ENCODE measurements at places on chromosomes 16 and 17. TPM values are rescaled to one million over a fixed set of nuclear protein-coding genes. Genes with fewer than 3 reads are reported as not detected.

DNA sequence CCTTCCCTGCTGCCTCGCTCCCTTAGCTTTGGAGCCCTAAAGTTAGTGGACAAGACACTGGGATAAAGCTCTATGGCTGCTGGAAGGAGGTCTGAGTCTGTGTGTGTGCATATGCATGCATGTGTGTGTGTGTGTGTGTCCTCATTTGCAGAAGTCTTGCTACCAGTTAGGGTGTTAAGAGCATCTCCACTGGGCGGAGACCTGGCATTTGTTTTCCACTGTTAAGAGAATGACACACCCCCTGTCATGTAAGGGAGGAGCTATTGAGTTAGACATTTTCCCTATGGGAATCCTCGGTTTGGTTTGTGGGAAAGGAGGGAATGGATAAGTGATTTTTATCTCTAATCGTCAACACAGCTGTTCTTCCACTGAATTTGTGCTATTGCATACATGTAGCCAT lies 24.8 kb upstream of the ARHGAP23 start:
- DNase-seq, result no peak

DNA sequence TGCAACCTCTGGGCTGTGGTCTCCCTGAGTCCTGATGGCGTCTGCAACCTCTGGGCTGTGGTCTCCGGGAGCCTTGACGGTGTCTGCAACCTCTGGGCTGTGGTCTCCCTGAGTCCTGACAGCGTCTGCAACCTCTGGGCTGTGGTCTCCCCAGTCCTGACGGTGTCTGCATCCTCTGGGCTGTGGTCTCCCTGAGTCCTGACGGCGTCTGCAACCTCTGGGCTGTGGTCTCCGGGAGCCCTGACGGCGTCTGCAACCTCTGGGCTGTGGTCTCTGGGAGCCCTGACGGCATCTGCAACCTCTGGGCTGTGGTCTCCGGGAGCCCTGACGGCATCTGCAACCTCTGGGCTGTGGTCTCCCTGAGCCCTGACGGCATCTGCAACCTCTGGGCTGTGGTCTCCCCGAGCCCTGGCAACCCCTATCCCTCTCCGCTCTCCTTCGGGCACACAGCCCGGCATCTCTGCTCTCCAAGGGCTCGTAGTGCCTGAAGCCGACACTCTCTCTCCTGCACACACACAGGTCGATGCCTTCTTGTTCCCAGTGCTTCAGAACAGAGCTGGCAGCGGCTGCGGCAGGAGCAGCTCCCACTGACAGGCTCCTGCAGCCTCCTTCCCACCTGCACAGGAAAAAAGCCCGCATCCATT lies 45.6 kb downstream of the METRNL start:
- no peak for DNase-seq

Gene TEX19
- 0.23 TPM for total RNA-seq

DNA sequence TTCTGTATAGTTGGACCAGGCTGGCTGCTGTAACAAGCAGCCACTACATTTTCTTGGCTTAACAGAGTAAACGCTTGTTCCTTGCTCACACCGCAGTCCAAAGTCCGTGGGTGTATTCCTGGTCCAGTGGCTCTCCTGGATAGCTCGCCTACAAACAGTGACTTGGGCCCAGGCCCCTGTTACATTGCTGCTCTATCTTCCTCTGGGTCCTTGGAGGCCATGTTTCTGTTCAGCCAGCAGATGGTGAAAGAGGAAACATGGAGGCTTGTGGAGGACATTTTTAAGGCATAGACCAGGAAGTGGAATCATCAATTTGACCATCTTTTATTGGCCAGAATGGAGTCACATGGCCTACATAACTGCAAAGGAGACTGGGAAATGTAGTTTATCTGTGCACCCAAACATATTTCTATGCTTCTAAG lies 55.1 kb downstream of the ATP2C2 start:
- DNase-seq, result no peak

DNA sequence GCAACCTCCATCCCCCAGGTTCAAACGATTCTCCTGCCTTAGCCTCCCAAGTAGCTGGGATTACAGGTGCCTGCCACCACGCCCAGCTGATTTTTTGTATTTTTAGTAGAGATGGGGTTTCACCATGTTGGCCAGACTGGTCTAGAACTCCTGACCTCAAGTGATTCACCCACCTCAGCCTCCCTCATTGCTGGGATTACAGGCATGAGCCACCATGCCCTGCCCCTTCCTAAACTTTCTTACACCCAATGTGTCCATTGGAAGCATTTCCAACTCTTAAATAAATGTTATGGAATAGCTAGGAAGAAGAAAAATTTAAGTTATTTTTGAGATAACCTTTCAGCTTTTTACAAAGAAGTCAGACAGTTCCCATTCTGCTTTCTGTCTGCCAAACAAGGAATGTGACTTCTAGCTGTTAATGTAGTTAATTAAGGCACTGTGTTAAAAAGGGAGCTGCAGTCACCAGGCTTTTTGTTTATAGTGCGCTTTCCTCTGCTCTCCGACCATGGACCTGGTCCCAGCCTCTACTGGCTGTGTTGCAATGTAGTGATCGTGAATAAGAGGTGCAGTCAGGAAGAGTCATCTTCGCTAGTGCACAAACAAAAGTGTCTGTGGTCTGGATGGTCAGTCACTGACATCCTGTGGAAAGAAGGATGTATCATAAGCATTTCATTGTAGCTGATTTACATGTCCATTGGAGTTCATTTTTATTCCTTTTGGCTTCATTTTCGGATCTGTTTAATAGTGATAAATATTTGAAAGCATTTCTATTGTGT lies 39.7 kb downstream of the USP10 start:
- no peak for DNase-seq

Gene KRTAP3-1
- total RNA-seq, result not detected

Gene DNAH9
- 18.6 TPM for total RNA-seq

Gene GPR139
- not detected for total RNA-seq

- DNase-seq, result no peak
These were observed 2.8 kb downstream of the PIP4K2B start for GRCh38 chr17:38796451-38797157.

Gene KIF18B
- total RNA-seq, result 93.1 TPM

- DNase-seq, result no peak
These were observed 206.3 kb upstream of the FOXF1 start for GRCh38 chr16:86303787-86304678.

Gene TMEM106A
- 5.8 TPM for total RNA-seq

GRCh38 chr17:34895383-34895782 lies 65.9 kb downstream of the CCT6B start:
- no peak for DNase-seq

GRCh38 chr17:59621771-59622170 lies 2.1 kb downstream of the CLTC start:
- DNase-seq, result no peak

Gene KRTAP2-3
- total RNA-seq, result not detected

GRCh38 chr17:3482852-3483251 lies 7.1 kb downstream of the ASPA start:
- no peak for DNase-seq

- DNase-seq, result no peak
These were observed 17.7 kb downstream of the YPEL2 start for GRCh38 chr17:59349178-59349577.

Gene HAS3
- total RNA-seq, result 4.2 TPM

GRCh38 chr17:12596961-12597360 lies 68.7 kb upstream of the MYOCD start:
- no peak for DNase-seq

Gene FOXF1
- total RNA-seq, result not detected

DNA sequence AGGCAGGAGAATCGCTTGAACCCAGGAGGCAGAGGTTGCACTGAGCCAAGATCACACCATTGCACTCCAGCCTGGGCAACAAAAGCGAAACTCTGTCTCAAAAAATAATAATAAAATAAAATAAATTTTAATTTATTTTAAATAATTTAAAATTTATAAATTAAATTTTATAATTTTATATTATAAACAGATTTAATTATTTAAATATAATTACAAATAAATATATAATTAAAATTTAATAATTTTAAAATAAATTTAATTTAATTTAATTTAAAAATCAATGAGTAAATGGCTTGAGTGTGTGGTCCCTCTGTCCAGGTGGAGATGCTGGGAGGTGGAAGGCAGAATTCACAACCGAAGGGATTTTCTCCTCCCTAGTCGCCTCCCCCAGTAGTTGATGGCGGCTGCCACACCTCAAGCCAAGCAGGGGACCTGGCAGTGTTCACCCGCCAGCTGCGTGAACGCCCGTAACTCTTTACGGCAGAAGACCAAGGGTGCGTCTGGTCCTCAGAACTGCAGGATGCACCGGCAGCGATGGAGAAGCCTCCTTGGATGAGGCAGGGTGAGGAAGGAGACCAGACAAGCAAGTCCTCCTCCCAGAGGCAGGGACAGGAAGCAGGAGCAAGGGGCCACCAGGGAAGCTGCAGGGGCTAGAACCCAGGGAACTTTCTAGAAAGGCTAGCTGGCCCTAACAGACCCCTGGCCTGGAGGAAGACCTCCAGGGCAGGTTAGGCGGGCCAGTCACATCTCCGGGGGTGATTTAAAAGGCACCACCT lies 22.9 kb upstream of the KRT17 start:
- peak; percentile 18 for DNase-seq

Gene EIF4A3
- 141 TPM for total RNA-seq

GRCh38 chr17:1803280-1803679 lies 26.4 kb downstream of the SMYD4 start:
- DNase-seq, result no peak

Gene FOXO3B
- 25.8 TPM for total RNA-seq

DNA sequence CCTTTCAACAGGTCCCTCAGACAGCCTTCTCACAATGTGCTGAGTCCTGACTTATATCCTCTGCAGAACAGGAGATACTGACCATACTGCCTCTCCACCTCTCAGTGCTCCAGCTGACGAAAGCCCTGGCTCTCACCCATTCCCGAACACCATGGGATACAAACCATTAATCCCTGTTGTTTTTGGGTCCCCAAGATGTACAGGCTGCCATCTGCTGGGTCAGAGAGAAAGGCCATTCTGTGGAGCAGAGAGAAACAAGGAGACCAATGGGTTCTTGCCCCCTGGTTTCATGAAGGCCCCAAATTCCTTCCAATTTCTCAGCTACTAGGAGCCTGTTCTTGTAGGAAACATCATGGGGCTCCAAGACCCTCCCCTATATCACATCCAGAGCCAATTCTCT lies 3.0 kb downstream of the ERN2 start:
- DNase-seq, result no peak

Gene WNK4
- 0.73 TPM for total RNA-seq

DNA sequence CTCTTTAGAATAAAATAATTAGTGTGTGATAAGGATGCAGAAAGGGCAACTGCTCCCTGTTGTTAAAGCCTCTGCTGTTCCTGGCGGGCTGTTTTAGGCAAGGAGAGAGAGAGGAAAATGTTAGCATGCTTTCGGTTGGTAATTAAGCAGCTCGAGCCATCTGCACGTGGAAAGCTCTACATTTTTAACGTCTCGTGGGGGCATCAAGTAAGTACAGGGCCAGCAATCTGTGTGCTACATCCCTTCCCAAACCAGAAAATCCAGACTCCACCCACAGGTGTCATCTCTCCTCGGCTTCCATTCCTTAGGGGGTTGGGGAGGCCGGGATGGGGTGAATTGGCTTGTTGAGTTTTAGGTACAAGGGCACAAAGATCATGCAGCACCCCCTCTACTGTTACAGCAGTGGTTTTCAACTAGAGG lies 62.4 kb upstream of the MARCHF10 start:
- DNase-seq, result no peak

GRCh38 chr17:16989230-16989952 lies 17.5 kb upstream of the TNFRSF13B start:
- no peak for DNase-seq

GRCh38 chr16:22962905-22963304 lies 148.9 kb downstream of the HS3ST2 start:
- DNase-seq, result no peak

DNA sequence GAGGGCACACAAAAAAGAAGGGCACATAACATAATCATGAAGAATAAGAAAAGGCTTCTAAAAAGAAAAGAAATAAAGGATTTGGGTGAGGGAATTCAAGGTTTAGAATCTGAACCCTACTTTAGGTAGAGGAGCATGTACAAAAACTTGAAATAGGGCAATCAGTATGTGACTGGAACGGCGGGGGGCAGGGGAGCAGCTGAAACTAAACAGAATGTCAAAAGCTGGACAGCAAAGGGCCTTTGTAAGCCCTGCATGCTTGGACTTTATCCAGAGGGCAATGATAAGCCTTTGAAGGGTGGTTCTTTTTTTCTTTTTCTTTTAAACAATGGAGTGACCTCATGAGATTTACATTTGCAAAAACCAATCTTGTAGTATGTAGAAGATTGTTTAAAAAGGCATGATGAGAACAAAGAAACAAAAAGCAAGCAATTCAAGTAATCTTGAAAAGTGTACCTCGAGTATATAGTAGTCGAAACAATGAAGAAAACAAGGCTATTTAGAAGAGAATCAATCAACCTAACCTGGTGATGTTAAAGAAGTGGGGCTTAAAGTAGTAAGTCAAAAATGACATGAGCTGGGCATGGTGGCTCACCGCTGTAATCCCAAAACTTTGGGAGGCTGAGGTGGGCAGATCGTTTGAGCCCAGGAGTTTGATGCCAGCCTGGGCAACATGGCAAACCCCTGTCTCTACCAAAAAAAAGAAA lies 46.7 kb upstream of the ANKFY1 start:
- DNase-seq, result no peak

Gene PRAC1
- total RNA-seq, result not detected

Gene RND2
- total RNA-seq, result 17.8 TPM

DNA sequence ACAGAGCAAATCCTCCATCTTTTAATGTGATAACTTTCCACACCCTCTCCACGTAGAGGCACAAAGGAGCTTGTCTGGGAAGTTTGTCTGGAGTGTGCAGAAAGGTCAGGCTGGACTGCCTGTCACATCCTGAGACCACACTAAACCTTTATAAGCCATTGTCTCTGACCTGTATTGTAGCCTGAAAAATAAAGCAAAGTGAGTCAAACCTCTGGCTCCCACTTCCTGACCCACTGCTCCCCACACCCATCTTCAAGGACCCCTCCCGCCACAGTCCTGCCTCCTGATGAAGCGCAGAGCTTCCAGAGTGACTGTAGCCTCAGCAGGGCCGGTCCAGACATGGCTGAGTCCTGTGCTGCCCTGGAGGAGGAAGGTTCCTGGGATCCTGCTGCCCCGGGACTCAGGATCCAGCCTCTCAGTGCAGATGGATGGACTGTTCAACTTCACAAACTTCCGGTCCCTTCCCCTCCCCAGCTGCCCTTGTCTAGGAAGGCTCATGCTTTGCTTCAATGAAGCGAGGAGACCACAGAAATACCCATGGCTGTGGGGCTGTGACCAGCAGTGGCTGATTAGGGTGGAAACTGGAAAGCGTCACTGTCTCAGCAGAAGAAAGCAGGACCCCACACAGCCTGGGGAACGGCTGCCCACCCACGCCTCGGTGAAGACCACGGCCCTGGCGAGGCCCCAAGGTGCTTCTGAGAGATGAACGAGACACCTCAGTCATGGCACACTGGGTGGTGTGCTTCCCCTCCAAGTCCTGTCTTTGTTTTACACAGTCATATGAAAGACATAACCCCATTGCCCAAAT lies 30.9 kb upstream of the CLEC18B start:
- no peak for DNase-seq

GRCh38 chr17:40803617-40804082 lies 3.9 kb upstream of the KRT28 start:
- peak; percentile 79 for DNase-seq

DNA sequence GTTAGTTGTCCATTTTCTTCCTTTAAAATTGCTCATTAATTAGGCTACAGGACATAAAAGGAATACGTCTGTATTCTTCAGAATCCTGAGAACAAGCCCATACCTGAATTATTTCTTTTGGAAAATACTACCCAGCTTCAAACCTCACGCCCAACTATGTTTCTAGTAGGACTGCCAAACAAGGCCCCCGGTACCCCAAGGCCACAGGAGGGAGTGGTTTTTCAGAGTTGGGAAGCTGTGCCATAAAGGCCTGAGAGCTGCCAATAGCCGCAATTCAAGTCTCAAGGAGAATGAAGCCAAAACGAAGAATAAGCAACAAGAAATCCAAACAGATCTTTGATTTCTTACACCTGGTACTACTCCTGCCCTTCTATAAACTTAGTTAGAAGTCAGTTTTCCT lies 48.3 kb downstream of the UBE2G1 start:
- no peak for DNase-seq

Gene PPP1R27
- total RNA-seq, result not detected
